ENCODE measurements at places on chromosomes 13 and 19.

DNA sequence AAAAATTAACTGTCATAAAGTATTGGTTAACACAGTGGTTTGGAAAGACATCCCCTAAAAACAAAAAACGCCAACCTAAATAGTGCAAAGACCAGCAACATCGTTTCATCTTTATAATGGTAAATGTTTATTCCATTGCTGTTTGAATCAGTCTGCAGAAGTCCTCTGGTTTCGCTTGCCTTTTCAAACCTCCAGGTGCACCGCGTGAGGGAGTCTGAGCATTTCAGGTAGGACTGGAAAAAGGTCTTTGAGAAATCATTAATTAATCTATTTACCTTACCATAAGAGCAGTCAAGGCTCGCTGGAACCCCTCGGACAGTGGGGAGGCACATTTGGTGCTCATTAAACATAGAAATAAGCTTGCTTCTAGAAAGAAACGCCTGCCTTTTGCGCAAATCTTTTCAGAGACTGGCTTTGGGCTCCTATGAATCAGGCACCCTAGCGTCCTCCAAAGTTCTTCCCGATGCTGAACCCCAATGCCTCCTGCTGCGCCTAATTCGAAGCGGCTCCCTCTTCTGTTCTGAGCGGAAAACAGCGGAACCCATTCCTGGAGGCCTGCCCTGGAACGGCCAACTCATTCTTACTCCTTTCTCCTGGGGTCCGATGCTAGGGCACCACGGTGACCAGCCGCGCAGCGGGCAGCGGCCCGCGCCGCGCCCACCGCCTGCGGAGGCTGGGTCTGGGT is 951 bp upstream of the MTUS2 start:
- no peak for DNase-seq

DNA sequence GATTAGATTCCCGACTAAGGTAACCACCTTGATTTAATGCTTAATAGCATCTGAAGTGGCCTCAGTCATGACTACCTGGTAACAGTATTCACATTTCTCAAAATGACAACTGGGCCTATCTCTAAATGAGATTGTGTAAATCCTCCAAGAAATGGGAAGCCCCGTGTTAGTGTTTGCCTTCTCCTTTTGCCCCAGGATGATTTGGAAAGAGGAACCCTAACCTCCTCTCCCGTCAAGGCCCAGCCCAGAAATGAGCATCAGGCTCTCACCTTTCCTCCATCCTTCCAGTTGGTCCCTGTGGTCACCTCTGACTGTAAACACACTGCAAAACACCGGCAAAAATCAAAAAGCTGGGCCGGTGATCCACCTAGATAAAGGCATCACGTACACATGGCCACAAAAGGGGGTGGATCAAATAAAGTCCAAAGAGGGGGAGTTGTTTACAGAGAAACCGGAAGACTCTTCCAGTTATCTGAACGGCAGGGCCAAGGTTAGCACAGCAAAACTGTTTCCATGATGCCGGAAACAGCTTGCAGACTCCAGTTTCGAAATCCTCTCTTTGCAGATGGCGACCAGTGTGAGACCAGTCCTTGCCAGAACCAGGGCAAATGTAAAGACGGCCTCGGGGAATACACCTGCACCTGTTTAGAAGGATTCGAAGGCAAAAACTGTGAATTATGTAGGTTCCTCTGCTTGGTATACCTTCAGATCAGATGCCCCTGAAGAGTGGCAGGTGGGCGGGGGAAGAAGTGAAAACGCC is 16.4 kb downstream of the F10 start:
- DNase-seq = no peak

DNA sequence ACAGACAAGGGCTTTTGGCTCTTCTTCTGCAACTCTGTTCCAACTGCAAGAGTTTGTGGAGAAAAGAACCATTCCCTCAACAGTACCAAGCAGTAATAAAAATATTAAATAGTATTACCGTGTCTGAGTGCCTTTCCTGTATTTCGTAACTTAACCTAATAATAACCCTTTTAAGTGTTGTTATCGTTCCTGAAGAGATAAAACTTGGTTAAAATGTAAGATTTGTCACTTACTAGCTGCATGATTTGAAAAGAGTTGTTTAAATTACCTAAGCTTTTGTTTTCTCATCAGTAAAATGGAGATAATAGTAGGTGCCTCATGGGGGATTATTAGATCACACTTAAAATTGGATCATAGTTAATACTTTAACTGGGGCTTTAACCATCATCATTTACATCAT is 447.2 kb downstream of the GPC5 start:
- DNase-seq = no peak

GRCh38 chr13:40408602-40409001 is 257.8 kb downstream of the FOXO1 start:
- DNase-seq = no peak

DNA sequence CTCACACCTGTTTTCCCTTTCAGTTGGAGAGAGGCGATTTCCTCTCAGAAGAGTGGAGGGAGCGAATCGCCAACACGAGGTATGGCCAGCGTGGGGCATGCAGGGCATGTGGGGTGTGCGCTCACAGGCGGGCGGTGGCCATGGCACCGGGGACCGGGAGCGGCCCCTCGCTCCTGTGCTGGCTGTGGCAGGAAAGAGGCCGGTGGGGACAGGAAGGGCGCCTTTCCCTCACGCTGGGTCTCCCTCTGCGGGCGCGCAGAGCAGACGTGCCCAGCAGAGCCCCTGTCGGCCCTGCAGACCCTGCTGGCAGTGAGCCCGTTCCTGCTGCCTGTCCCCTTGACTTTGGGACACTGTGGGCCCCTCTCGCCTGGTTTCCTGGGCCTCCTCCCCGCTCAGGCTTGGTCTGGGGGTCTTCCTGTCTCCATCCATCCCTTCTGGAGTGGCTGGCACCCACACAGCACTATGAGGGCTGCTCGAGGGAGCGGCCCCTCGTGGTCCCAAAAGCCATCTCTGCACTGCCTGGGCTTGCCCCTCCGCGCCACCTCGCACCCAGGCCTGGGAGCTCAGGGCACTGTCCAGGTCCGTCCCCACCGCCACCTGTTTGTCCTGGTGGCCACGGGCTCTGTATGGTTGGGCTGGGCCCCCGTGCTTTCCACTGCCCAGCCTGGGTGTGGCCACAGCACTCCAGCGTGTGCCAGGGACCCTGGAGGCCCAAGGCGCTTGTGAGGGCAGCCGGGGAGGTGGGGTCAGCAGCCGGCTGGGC is 36.1 kb downstream of the PLEKHJ1 start:
- no peak for DNase-seq

DNA sequence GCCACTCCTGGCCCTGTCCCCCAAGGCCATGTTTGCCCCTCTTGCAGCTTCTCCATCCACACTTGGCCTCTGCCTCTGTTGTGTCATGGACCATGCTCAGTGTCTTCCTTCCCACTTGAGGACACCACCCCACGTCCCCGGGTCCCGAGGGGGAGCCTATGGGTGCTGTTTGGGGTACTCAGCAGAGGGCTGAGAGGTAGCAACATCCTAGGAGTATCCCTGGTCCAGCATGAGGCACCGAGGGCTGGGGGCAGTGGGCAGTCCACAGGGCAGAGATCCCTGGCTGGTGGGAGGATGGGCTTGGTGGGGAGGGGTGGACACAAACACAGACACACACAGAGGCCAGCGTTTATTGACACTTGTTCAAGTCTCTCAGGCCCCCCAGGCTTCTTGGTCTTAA is 1.7 kb downstream of the COX7A1 start:
- DNase-seq = no peak

GRCh38 chr19:45630463-45630862 is 8.7 kb downstream of the EML2 start:
- no peak for DNase-seq

DNA sequence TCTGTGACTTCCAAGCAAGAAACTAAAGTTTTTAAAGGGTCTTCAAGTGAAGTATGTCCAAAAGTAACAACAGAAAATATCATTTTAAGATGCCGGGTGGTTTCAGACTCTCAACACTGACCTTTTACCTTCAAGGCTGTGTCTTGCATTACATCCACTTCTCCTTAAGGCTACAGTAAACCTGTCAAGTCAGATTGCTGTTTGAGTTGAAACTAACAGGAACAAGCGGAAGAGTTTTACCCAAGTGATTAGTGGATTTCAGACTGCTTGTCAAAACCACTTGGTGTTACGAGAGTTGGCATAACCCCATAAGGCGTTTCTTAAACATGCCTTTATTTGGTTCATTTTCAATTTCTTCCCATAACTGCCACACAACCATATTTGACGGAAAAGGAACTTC is 283.1 kb downstream of the DCT start:
- no peak for DNase-seq

DNA sequence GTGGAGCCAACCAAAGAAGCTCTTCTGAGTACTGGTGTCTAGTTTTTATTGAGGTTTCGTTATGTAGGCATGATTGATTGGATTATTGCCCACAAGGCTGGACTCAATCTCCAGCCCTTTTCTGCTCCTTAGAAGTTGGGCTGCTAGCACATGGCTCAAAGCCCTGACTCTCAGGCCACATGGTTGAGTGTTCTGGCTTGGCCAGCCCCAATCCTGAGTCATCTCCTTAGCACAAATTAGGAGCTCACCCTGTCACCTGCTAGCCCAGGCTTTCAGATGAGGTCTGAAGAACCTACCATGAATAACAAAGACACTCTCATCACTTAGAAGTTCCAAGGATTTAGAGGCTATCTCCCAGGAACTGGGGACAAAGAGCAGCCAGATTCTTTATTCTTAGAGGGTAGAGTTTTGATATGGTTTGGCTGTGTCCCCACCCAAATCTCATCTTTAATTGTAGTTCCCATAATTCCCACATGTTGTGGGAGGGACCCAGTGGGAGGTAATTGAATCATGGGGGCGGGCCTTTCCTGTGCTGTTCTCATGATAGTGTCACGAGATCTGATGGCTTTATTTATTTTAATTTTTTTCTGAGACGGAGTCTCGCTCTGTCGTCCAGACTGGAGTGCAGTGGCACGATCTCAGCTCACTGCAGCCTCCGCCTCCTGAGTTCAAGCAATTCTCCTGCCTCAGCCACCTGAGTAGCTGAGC is 11.3 kb downstream of the DPY19L3 start:
- no peak for DNase-seq

DNA sequence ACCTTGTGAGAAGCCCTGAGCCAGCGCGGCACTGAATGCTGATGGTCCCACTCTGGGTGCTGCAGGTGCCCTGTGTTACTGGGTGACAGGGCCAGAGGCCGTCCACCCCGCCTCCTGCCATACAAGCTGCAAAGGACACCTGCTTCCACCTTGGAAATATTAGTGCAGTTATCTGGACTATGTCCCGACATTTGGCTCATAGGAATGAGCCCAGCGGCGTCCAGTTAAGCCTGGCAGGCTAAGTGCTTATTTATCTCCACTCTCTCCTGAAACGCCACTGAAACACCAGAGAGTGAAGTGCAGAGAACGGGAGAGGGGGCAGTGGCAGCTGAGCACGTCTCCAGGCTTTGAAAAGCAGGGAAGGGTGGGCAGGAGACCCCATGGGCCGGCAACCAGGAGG is 145.8 kb downstream of the KDM4B start:
- DNase-seq = no peak

- DNase-seq = no peak
Measured at GRCh38 chr13:42219876-42220275, 52.1 kb upstream of the AKAP11 start.
